ENCODE measurements at places on chromosomes 13 and 19. TPM values are rescaled to one million over a fixed set of nuclear protein-coding genes. Genes with fewer than 3 reads are reported as not detected.

TEX26 gene
- not detected for polyA plus RNA-seq

RAB20 gene
- polyA plus RNA-seq = 12.3 TPM

FUT2 gene
- 4.8 TPM for polyA plus RNA-seq

ONECUT3 gene
- polyA plus RNA-seq = not detected

KLK2 gene
- not detected for polyA plus RNA-seq

DDX39A gene
- polyA plus RNA-seq = 195 TPM

ZNF208 gene
- not detected for polyA plus RNA-seq

CLEC11A gene
- 18.5 TPM for polyA plus RNA-seq

DLL3 gene
- polyA plus RNA-seq = 9.8 TPM

ZMYM2 gene
- 87.9 TPM for polyA plus RNA-seq

PTH2 gene
- polyA plus RNA-seq = 1.6 TPM

FAM83E gene
- polyA plus RNA-seq = 1.0 TPM

PROSER1 gene
- 58.8 TPM for polyA plus RNA-seq

CACNA1A gene
- polyA plus RNA-seq = 6.8 TPM

CEACAM7 gene
- polyA plus RNA-seq = not detected

OR7C1 gene
- polyA plus RNA-seq = 0.03 TPM

IL4I1 gene
- 0.60 TPM for polyA plus RNA-seq

ATP4A gene
- 0.61 TPM for polyA plus RNA-seq

SLC27A1 gene
- 3.5 TPM for polyA plus RNA-seq
